ENCODE measurements at places on chromosomes 7 and 10. TPM values are rescaled to one million over a fixed set of nuclear protein-coding genes. Genes with fewer than 3 reads are reported as not detected.

- DNase-seq, result no peak
Observed at GRCh38 chr7:333393-333764, 43.4 kb downstream of the FOXL3 start.

ITGB8 gene
- total RNA-seq, result 0.31 TPM

DNA sequence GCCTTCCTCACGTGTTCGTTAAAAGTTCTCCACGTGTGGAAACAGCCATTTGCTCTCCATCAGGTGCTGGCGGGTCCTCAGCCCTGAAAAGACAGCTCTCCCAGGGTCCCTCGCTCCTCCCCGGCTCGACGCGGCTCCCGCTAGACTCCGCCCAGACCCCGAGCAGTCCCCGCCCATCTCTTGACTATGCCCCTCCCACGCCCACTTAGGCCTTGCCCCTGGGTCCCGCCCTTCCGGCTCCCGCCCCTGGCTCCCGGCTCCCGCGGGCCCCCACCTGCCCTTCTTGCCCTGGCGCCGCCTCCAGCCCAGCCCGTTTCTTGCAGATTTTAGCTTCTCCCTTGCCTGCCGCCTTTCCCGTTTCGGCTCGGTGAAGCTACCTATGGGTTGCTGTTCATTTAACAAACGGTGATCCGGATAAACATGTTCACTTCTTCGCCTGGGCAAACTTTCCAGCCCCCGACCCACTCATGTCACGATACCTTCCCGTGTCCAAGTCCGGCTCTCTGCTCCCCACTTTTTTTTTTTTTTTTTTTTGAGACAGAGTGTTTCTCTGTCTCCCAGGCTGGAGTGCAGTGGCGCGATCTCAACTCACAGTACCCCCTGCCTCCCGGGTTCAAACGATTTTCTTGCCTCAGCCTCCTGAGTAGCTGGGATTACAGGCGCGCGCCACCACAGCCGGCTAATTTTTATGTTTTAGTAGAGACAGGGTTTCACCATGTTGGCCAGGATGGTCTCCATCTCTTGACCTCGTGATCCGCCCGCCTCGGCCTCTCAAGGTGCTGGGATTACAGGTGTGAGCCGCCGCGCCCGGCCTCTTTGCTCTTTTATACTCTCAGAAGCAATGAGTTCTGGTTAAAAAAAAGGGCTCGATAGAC, 830 bp upstream of the ZNF438 start:
- peak; percentile 96 for DNase-seq

- DNase-seq, result no peak
Observed at GRCh38 chr10:11908991-11909390, 85.8 kb downstream of the PROSER2 start.

DNA sequence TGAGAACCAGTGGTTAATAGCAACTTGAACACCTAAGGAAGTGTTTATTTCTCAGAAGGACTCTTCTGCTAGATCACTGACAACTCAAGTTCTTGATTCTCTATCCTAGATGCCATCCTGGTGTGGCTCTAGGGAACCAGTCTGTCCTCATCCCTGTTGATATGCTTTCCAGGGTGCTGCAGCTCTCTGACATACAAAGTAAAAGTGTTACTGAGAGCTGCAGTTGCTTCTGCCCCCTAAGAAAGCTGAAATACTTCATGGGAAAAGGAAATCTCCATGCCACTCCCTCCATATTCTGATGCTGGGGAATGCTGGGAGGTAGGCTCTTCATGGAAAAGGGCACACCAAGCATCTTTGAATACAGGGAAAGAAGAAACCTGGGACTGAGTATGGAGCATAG, 168.1 kb downstream of the KLF6 start:
- no peak for DNase-seq

MMP21 gene
- not detected for total RNA-seq

DNA sequence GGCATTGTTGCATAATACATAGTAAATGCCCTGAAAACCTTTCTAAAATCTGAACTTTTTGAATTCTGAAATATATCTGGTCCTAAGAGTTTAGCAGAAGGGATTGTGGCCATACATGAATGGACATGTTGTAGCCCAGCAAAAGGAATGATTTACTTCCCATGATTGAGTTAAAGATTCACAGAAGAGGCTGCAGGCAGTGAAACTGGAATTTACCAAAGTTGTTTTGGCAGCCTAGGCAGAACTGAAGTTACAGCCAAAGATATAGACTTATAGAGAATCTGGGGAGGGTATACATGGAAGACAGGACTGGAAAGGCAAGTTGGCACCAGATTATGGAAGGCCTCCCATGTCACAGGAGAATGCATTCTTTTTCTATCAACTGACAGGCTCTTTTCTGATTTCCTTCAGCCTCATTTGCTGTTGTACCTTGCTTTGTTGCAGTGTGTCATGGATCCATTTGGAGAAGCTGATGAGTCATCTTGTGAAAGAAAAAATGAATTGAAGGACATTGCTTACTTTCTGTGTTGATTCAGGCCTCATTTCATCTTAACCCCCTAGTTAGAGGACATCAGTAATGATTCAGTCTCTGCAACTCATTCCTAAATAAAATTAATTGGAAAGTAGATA, 356.2 kb upstream of the LRGUK start:
- DNase-seq, result no peak

Data from gastrocnemius medialis (tissue), 4 donors.